ENCODE measurements at places on chromosomes 16 and 17.

- no peak for DNase-seq
Measured at GRCh38 chr17:29148257-29148789, 31.9 kb downstream of the MYO18A start.

DNA sequence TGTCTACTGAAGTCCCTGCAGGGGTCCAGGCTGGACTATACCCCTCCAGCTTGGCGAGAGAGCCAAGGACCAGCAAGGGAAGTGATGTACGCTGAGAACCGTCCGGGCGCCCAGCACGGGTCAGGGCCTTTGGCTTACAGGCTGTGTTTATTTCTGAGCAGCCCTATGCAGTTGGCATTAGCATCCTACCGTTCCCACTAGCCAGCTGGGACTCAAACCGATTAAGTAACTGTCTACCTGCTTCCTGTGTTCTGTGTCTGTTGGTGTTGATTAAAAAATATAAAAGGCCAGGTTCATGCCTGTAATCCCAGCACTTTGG is 73.8 kb downstream of the CMIP start:
- DNase-seq, result no peak

GRCh38 chr16:88903267-88903666 is 36.8 kb upstream of the PABPN1L start:
- DNase-seq, result no peak

GRCh38 chr17:76063875-76064546 is 8.3 kb downstream of the SRP68 start:
- no peak for DNase-seq

- DNase-seq, result no peak
Measured at GRCh38 chr17:45895304-45895968, 1.1 kb downstream of the MAPT start.

- no peak for DNase-seq
Measured at GRCh38 chr16:54417384-54417783, 130.8 kb upstream of the IRX3 start.

DNA sequence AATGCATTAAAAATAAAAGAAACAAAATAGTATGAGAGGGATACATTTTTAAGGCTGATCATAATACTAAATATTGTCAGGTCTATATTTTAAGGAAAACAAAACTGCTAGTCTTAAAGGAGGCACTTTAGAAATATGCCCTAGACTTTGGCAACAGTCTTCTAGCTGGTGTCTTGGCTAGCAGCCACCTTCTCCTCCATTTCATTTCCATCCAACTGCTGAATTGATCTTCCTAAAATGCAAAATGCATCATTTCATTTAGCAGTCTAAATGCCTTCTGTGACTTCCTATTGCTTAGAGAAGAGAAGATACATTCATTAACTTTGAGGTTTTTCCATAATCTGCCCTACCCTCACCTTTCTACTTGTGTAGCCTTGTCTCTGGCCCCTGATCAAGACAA is 1404.1 kb downstream of the CDH11 start:
- no peak for DNase-seq

- no peak for DNase-seq
Measured at GRCh38 chr16:23006380-23006779, 142.9 kb downstream of the USP31 start.

Measured in dorsolateral prefrontal cortex (tissue), 122 donors.